ENCODE measurements at places on chromosomes 7 and 10. TPM values are rescaled to one million over a fixed set of nuclear protein-coding genes. Genes with fewer than 3 reads are reported as not detected.
A peak's percentile ranks its signal among the peaks of the same experiment; 100 is the strongest.

DNA sequence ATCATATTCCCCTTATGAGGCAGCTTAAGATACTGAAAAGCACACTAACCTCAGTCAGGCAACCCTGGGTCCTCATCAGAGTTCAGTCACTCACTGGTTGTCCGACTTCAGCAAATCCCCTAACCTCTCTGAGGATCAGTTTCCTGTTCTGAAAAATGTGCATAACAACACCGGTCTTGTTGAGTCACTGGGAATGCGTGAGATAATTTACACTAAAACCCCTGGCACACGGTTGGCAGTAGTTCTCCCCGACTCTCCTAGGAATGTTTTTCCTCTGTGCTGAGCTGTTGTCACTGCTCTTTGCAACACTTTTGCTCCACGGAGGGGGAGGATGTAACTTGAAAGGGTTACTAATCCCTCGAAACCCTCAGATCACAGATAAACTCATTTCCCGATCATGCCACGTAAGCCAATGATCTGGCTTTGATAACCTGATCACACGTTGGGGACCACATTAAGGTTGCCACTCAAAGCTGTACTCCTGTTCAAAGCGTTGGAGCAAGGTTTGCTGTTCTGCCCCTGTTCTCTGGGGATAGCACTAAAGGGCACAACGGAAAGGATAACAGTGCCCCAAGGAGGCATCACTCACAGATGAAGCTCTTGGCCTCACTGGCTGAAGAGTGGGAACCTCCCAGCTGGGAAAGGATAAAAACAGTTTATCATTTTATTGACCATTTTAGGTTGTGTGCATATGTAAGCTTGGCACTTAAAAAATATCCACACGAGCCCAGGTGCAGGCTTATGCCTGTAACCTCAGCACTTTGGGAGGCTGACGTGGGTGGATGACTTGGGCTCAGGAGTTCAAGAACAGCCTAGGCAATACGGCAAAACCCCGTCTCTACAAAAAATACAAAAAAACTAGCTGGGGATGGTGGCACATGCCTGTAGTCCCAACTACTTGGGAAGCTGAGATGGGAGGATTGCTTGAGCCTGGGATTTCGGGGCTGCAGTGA is 5.0 kb upstream of the RBM17 start:
- no peaks in the 10 kb centered on the region for H3K27me3 ChIP-seq
- H3K36me3 ChIP-seq, result no peaks in the 10 kb centered on the region
- no peak for DNase-seq
- no peak overlapping the region for H3K4me3 ChIP-seq
- no peaks in the 10 kb centered on the region for H3K4me1 ChIP-seq

DNA sequence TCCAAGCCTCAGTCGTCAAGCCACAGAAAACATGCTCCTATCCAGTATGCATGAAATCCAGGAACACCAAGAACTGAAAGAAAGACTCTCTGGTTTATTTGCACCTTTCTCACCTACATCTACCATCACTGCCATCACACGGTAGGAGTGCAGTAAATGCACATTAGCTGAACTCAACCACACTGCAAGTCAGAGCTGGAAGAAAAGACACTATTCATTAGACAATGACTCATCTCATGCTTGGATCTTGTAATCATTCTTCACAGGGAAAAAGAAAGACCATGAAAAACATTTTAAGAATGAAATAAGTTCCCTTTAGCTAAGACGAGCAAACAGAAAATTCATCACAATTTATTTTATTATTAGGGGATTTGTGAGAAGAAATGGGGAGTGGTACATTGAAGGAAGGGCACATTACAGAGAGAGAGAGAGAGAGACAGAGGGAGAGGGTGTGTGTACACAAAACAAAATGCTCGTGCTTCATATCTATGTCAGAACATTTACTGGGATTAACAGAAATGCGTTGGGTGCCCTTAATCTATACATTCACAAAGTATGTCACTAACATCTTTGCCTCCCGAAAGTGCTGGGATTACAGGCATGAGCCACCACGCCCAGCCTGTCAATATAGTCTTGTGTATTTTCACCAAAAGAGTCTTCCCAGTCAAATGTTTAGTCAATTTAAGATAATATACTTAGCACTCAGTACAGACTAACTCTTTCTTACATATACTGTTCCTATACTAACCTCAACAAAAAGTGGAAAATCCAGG is 324.9 kb downstream of the PARD3 start:
- DNase-seq, result no peak
- H3K4me1 ChIP-seq, result no peaks in the 10 kb centered on the region
- no peaks in the 10 kb centered on the region for H3K36me3 ChIP-seq
- H3K4me3 ChIP-seq, result no peak overlapping the region

Gene VPS37D
- 0.92 TPM for total RNA-seq

GRCh38 chr10:46547541-46548497 is 8.6 kb downstream of the GPRIN2 start:
- no peak overlapping the region for H3K4me3 ChIP-seq
- peak; percentile 1 for DNase-seq
- peaks cover 7% of the 10 kb centered on the region for H3K4me1 ChIP-seq

Gene MKX
- 2.7 TPM for total RNA-seq
